ENCODE measurements at places on chromosomes 5 and 9.

GRCh38 chr5:63959177-63959982, 2.9 kb downstream of the HTR1A start:
- no peak for DNase-seq

DNA sequence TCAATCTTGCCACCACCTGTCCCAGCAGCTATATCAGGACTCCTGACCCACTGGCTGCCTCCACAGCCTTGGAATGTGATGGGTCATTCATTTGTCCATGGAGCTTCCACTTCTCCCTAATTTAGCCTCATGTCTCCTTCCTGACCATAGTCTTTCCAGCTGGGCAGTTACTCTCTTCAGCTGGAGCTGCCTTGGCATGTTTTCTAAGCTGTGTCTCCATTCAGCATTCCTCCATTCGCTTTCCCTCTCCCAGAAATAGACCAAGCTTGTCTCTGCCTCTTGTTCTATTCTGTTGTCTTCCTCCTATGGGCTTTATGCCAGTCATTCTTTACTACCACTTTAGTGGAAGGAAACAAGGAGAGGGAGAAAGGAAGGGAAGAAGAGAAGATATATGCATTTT, 5.3 kb upstream of the CTXN3 start:
- DNase-seq = no peak

DNA sequence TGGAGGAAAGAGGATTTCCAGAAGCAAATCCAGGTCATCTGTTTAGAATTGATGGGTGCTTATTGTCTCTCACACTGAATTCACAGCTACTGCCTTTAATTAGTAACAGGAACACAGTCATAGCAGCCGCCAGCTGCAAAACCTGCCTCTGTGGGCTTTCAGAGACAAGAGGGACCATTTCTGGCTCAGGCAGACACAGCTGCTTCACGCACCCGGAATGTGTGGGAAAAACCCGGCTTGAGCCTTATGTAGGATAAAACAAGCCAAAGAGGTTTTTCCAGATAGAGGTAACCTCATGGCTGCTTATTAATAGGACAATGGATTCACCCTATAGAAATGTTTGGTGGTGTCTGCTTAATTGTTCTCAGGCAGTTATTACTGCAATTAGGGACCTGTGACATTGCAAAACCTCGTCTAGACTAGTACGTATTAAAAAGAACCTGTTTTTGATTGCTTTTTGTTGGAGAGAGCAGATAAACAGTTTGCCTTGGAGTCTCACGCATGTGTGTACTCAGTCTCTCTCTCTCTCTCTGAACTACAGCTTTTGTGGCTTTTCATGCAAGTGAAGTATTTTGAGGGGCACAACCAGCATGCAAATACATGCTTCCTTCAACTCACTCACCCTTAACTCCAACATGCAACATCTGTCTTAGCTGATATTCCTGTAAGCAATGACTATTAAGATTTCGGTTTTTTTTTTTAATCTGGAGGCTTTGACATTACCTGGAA, 302.7 kb downstream of the PLK2 start:
- DNase-seq = no peak

GRCh38 chr9:135971892-135972291, 10.7 kb upstream of the UBAC1 start:
- no peak for DNase-seq

GRCh38 chr9:129584136-129584535, 36.8 kb downstream of the C9orf50 start:
- peak; percentile 92 for DNase-seq

GRCh38 chr9:7336356-7337065, 463.1 kb downstream of the DMAC1 start:
- no peak for DNase-seq

DNA sequence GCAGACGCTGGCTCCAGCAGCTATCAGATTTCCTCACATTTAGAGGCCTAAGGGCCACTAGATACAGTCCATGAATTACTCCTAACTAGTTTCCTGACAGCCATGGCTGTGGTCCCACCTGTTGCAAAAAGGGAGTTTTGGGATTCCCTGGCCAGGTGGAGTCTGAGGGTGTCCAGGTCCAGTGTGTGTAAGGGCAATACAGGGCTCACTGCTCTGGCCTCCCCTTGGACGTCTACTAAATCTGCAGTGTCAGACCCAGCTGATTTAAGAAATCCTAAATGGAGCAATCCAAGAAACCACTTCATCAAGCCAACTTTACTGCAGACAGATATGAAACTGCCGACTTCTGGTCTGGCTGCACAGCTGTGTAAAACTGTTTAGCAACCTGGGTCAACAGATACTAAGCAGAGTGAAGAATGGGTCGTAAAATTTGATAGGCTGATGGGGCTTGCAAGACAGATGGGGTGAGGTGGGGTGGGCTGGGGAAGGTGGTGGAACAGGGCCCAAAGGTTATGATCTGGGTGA, 116.4 kb downstream of the GADD45G start:
- DNase-seq = peak; percentile 78

DNA sequence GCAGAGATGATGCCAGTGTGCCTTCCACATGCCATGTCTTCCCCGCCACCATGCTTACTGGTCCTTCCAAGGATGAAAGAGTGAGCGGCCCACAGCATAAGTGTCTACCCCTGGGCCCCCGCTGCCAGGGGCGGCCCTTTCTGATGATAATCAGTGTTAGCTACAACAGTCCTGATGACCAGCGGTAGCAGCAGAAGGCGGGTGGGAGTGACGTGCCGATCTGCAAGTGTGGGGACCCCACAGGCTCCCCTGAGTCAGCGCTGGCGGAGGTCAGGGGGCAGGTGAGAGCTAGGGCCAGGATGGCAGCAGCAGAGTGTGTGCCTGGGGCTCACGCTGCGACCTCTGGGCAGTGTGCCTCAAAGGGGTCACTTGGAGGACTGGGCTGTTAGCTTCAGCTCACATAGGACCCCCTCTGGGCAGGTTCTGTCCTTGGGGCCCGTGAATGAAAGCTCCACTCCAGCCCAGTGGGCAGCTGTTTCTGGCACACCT, 80.4 kb downstream of the HMCN2 start:
- no peak for DNase-seq

DNA sequence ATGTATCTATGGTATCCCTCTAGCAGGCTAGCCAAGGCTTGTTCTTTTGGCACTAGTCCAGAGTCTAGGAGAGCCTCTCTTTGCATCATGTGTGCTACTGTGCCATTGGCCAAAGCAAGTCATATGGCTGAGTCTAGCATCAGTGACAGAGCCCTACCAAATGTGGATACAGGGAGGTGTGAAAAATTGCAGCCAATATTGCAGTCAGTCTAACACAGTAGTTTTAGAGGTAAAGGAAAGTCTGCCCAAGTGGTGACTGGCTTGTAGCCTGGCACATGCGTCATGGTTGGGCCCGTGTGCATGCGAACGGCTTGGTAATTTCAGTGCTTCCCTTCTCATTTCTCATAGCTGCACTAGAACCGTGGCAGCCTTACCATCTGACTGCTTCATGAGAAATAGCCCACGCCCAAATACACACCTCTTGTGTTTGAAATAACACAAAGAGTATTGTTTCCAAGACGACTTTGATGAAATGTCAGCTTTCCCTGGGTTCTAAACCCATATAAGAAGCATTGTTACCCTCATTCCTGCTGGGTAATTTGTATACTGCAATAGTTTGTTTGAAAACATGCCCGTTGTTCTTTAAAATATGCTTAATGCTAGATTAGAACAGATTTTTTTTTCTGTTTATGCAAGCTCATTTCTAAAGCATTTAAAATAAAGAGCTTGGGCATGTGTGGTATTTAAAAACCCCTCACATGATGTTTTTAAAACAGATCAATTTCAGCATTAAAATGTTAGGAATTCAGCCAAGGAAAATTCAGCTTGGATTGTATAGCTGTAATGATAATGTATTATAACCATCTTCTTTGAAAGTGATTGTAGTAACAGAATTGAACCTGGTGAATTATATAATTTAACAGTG, 113.2 kb downstream of the TLE4 start:
- DNase-seq = no peak

GRCh38 chr9:91310037-91310436, 51.7 kb downstream of the AUH start:
- DNase-seq = no peak

- no peak for DNase-seq
These were observed 857 bp downstream of the FAM169A start for GRCh38 chr5:74865256-74865803.

- no peak for DNase-seq
These were observed 51.9 kb downstream of the OSTF1 start for GRCh38 chr9:75140261-75140660.

GRCh38 chr9:3906437-3907213, 380.8 kb upstream of the RFX3 start:
- DNase-seq = peak; percentile 44

GRCh38 chr5:91635950-91636734, 253.0 kb upstream of the ARRDC3 start:
- DNase-seq = no peak

DNA sequence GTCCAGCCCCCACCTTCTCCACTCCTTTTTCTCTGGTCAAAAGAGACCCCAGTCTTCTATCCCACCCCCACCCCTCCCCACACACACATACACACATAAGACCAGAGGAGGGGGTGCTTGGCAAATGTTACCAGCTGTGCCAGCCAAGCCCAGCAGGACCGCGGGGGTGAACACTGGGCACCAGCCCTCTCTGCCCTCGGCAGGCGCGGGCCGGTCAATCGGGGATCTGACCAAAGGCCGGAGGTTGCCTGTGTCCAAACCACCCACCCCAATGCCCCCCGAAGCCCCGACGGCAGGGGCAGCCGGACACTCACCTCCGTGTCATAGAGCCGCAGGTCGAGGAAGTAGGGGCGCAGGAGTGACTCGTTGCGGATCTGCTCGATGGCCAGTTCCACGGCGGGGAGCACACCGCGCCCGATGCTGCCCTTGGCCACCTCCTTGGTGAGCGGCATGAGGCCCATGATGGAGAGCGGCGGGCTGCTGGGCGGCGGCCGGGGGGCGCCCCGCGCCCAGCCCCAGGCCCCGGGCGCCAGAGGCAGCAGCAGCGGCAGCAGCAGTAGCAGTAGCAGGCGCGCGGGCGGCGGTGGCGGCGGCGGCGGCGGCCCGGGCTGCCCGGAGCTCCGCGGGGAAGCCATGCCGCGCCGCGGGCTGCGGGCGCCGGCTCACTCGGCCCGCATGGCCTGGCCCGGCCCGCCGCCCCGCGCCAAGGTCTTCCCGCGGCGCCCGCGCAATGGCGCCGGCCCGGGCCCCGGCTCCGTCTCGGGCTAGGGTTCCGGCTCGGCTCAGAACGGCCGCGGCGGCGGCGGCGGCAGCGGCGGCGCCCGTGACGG, 417 bp downstream of the GABBR2 start:
- DNase-seq = no peak

GRCh38 chr5:143244000-143244736, 159.3 kb downstream of the NR3C1 start:
- no peak for DNase-seq

GRCh38 chr5:93884254-93884653, 142.9 kb upstream of the POU5F2 start:
- DNase-seq = no peak

- no peak for DNase-seq
These were observed 139.4 kb downstream of the MACIR start for GRCh38 chr5:103397739-103398581.

GRCh38 chr9:122131401-122132001, 28.1 kb downstream of the NDUFA8 start:
- no peak for DNase-seq

All from suppressor macrophage (primary cell).